Activated CD4-positive, alpha-beta T cell treated with anti-CD3 and anti-CD28 coated beads for 36 hours (primary cell): ENCODE measurements at places on chromosomes 6 and 20. TPM values are rescaled to one million over a fixed set of nuclear protein-coding genes. Genes with fewer than 3 reads are reported as not detected.

GRCh38 chr20:44651434-44651683 is 140 bp downstream of the ADA start:
- DNase-seq = no peak

Gene ELOVL4
- total RNA-seq = 1.6 TPM

DNA sequence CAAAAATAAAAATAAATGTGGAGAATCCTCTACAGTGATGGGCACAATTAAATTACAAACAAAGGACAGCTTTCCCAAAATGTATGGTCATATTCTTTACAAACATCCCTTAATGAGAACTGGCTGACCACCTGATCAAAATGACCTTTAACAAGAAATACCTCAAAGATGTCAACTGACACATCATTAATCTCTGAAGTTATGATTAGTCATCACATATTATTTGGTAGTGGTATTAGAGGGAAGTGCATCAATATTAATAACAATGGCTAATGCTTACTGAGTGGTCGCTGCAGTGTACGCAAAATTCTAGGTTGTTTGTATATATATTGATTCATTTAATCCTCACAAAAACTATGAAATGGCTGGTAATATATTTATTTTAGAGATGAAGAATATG is 340.6 kb downstream of the GJA1 start:
- DNase-seq = no peak

- no peak for DNase-seq
Observed at GRCh38 chr6:165181951-165182414, 127.4 kb downstream of the C6orf118 start.

DNA sequence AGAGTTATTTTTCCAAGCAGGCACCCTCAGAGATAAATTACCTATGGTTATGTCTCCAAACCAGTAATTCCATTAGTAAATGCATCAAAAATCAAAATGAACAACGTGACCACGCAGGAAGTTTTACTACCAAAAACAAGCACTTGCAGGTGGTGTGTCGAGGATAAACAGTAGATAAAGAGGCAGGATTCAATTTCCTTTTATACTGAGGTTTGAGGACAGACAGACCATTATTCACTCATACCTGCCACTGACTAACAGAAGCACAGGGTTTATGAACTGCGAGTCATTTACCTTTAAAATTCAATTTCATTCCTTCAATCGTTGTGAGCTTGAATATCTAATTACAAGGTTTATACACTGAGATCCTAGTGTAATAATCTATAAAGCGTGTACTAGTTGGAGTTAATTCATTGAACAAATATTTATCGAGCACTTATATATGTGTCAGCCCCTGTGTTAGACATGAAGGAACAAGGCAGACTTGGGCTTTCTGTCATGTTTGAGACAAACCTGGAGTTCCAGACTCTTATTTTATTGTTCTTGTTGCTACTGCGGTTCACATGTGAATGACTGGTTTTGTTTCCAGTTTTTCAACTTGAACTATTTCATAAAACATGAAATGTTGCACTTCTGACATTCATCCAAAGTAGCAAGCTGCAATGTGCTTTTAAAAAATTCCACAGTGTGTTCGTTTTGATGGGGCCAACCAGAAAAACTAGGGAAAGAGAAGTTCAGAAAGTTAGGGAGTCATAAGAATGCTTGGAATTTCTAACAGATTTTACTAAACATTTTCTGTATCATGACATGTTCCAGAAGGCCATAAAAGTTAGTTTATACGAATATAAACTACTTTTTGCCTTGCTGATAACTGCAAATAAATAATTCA is 205.6 kb downstream of the UST start:
- DNase-seq = no peak

Gene MAP1LC3A
- 2.7 TPM for total RNA-seq

GRCh38 chr6:108658174-108658573 is 97.5 kb downstream of the FOXO3 start:
- no peak for DNase-seq

Gene PSORS1C1
- 0.18 TPM for total RNA-seq

DNA sequence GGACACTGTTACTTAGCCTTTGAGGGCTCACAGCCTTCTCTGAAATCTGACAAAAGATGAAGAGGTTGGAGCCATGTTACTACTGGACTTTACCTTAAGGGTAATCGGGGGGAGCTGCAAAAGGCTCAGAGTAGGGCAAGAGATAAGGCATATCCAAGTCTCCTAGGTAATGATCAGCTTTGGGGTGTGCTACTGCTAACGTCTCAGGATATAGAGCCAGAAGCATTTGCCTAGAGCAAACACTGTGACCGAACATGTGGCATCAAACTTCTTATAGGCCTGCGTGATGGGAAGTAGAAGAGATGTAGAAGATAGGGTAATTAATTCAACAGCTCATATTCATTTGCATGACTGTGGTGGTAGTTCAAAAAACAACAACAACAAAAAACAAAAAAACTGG is 11.1 kb downstream of the UBE2V1 start:
- DNase-seq = no peak

Gene PDE7B
- 1.1 TPM for total RNA-seq

- peak; percentile 19 for DNase-seq
Observed at GRCh38 chr6:148525453-148525852, 182.8 kb downstream of the SASH1 start.

DNA sequence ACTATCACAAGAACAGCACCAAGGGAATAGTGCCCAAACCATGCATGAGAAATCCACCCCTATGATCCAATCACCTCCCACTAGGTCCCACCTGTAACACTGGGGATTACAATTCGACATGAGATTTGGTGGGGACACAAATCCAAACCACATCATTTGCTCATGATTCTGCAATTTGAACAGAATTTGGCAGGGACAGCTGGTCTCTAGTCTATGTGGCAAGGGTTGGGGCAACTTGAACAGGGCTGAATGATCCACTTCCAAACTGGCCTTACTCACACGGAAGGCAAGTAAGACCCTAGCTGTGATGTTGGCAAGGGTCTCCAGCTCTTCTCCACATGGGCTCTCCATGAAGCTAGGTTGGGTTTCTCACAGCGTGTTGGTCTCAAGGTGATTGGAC is 10.1 kb upstream of the FKBP5 start:
- no peak for DNase-seq

- DNase-seq = no peak
Observed at GRCh38 chr6:89270951-89271721, 44.0 kb downstream of the GABRR2 start.

DNA sequence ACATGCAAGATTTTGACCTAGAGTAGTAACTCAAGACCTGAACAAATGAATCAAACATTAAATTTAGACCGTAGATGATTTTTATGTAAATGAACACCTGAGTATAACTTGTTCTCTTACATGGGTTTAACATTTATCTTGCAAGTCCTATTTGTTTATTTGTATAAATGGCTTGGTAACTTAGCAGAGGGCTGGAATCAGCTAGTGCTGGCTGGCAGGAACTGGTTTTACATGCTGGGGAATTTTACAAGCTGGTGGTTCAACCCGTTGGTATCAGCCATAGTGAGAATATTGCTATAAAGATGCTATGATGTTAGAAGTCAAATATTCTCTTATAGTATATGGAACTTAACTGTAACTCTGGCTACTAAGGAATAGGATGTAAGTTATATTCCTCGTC is 8.9 kb downstream of the SLC22A2 start:
- DNase-seq = no peak

DNA sequence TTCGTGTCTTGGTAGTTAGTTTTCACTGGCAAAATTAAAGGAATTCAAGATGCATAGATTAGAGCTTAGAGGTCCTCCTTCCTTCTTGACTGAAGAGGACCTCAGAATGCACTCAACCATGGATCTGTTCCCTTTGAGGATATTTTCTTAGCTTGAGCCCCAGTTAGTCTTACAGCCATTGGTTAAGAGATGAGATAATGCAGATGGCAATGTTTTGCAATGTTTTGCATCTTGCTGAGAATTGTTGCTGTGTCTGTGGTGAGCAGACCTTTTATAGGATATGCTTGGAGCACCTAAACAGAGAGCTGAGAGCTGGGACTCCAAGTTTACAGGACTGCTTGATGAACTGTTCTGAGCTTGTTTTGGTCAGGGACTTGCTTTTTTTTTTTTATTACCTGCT is 107.5 kb downstream of the TMEM170B start:
- no peak for DNase-seq

DNA sequence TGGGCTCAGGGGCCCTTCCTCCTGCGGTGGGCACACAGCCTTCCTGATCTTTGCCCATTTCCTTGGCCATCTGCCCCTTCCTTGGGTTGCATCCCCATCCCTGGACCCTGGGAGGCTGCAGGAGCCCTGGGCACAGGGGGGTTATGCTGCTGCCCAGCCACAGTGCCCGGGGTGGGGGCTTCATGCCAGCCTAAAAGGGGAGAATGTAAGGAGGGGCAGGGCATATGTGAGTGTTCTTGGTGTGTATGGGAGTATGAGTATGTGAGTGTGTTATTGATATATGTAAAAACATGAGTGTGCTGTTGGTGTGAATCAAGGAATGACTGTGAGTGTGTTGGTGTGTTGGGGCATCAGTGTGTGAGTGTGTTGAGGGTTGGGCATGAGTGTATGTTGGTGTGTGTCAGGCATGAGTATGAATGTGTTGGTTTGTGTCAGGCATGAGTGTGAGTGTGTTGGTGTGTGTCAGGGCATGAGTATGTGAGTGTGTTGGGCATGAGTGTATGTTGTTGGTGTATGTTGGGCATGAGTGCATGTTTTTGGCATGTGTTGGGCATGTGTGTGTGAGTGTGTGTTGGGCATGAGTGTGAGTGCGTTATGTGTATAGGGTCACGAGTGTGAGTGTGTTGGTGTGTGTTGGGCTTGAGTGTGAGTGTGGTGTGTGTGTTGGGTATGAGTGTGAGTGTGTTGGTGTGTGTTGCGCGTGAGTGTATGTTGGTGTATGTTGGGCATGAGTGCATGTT is 14.7 kb upstream of the CST8 start:
- DNase-seq = no peak

DNA sequence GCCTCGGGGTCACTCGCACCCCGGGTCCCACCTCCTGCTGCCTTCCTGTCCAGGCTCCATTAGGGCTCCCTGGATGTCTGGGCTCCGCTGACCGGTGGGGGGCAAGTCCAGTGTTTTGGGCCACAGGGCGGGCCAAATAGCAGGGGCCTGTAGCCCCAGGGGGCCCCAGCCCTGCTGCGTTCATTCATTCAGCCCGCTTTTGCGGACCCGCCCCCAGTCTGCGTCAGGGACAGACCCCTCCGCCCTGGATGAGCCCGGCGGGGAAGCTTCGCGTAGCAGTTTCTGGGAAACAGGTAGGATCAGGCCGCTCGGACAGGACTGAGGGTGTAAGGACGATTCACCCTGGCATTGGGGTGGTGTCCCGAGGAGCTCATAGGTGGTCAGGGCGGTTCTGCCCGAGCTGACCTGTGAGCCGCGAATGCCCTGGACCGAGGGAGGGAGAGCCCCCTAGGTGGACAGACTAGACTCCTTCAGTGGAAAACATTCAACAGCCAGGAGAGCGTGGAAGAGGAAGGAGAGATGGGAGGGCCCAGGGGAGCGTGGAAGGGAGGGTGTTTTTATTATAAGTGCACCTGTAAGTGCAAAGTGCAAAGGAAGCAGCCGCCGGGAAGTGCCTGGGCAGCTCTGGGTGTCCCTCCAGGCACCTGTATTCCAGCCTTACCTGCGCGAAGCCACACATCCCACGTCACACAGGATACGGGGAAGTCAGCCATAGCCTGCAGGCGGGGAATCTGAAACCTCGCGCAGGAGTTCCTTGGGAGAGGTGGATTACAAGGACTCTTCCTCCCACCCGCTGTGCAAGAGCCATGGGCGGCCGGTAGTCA is 662 bp downstream of the ENTPD6 start:
- peak; percentile 53 for DNase-seq

Gene C6orf15
- total RNA-seq = not detected

Gene DAAM2
- total RNA-seq = not detected

DNA sequence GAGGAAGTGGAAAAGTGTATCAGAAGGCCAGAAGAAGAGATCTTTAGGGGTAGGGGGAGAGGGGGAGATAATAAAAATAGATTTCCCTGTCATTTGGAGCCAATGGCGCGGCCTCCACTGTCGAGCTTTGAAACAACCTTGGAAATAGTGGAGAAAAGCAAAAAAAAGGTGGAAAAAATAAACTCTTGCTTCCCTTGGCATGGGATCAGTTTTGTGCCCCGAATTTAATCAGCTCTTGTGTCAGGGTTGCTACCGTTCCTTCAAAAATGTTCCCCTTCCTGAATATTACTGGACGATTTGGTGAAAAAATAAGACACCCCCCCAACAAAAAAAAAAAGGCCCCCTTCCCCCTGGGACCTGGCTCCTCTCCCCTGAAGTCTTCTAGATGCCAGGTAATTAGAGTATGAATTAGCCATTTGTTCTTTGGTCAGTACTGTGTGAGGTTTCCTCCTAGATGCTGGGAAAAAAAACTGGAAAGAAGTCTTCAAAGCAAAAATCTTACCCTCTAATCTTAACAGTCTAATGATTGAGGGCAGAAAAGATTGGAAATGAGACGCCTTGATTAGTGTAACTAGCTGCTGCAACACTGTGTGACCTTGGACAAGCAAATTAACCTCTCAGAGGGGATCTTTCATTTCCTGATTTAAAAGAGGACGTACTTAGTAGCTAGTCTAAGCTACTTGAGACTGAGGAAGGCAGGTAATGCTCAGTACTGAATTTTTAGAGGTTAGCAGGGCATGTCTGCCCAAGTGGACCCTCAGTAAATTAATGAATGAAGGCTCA is 872 bp upstream of the RBM39 start:
- no peak for DNase-seq

Gene GABBR1
- total RNA-seq = 25.8 TPM

GRCh38 chr6:161557333-161558107 is 283.7 kb upstream of the AGPAT4 start:
- no peak for DNase-seq

GRCh38 chr6:102774326-102774725 is 1380.8 kb downstream of the GRIK2 start:
- DNase-seq = no peak

GRCh38 chr6:39344821-39345280 is 22.3 kb upstream of the KCNK16 start:
- no peak for DNase-seq

DNA sequence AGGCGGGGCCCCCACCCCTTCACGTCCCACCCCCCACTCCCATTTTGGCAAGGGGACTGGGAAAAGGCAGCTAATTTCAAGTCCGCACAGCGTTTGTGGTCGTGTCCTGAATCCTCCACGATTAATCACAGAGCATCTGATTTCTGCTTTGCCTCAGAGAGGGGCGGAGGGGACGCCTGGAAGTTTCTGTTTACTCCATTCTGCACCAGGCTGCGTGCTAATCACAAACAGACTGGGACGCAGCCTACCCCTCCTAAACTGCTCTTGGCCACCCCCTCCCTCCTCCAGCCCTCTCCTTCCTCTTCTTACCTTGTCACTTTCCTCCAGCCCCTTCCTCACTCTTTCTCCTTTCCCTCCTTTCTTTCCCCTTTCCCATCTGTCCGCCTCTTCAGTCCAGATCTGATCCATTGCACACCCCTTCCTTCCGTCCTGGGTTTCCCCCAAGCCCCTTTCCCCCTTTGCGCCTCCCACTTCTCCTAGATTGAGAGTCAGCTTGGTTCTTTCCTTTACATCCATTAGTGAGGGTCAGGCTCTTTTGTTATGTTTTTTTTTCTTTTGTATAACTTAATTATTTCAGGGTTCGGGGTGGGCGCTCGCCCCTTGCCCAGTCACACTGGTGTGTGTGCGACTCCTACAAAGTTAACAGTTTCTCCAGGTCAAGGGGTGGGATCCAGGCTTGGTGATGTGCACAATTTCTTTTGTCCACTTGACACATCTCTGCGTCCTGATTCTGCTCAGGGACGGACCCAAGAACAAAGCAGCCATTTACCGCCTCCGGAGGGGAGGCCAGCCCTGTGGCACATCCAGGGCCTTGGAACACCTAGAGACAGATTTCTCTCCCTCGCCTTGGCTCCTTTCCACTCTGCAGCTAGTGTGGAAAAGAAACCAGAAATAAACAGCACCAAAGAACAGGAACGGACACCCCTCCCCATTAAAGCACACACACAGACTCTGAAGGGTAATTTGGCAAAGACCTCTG is 520 bp upstream of the RIPOR3 start:
- peak; percentile 16 for DNase-seq

- DNase-seq = no peak
Observed at GRCh38 chr6:11865680-11866300, 87.2 kb upstream of the ADTRP start.
